ENCODE measurements at places on chromosomes 6 and 20.

DNA sequence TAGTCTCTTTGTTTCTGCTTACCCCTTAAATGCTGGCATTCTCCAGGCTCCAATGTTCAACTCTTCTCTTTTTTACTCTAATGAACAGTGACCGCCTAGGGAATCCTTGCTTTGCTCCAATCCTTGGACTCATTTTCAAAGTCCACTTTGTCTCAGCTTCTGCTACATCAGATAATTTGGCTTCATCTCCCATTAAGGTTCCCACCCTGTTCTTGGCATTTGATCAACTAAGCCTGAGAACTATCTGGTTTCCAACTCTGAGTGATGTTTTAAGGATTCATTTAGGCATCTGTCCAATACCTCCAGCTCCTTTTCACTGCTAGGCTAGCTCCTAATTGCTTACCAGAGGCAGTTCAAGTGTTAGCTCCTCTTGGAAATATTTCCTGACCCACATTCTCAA, 64.9 kb downstream of the ME1 start:
- no peak for DNase-seq

GRCh38 chr20:37725165-37725564, 31.3 kb downstream of the CTNNBL1 start:
- no peak for DNase-seq

DNA sequence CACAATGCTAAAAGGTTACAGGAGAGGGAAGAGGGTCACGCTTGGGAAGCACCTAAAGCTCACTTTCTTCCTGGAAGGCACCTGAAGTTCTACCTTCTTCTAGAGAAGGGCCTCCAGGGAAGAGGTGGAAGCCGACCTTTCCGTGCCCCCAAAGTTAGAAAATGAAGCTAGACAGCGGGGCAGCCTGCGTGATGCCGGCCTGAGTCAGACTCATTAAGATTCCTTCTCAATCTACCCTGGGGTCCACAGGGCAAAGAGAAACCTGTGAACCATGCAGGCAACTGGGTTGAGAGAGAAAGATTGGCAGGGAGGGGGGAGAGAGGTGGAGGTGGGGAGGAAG, 54.8 kb upstream of the CCDC167 start:
- no peak for DNase-seq

- no peak for DNase-seq
Observed at GRCh38 chr6:4666886-4667513, 109.2 kb upstream of the CDYL start.

- no peak for DNase-seq
Observed at GRCh38 chr6:34519971-34520644, 36.0 kb downstream of the SPDEF start.

- no peak for DNase-seq
Observed at GRCh38 chr20:10119336-10119735, 84.5 kb downstream of the ANKEF1 start.

DNA sequence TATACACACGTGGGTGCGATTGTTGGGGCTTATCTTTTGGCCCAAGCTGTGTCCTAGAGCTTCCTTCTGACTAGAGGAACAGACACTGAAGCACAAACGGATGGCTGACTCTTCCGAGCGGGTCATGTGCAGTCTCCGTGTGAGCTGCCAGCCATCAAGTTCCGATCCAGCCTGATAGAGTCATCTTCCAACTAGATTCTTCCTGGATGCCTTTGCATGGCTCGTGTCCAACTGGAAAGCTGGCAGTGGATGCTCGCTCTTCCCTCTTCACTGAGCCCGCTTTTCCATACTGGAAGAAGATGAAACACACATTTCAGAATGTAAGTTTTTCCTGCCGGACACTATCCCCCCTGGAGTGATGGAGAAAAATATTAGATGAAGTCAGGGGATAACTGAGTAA, 148.1 kb downstream of the SCML4 start:
- no peak for DNase-seq

- DNase-seq: no peak
Observed at GRCh38 chr20:24590178-24590982, 121.0 kb downstream of the SYNDIG1 start.

GRCh38 chr6:150081702-150082101, 12.8 kb upstream of the ULBP3 start:
- DNase-seq: no peak

DNA sequence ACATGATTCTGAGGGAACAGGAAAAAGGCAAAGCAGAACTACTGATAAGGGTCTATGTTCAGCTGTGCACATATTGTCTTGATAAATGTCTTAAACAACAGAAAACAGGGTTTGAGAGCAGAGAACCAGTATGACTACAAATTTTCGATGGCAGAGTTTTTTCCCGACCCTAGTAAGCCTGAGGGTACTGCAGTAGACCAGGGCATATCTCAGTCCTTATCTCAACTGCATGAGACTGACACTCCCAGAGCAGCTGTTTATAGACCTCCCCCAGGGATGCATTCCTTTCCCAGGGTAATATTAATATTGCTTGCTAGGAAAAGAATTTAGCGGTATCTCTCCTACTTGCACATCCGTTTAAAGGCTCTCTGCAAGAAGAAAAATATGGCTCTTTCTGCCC, 1176.8 kb upstream of the ADGRB3 start:
- DNase-seq: no peak

DNA sequence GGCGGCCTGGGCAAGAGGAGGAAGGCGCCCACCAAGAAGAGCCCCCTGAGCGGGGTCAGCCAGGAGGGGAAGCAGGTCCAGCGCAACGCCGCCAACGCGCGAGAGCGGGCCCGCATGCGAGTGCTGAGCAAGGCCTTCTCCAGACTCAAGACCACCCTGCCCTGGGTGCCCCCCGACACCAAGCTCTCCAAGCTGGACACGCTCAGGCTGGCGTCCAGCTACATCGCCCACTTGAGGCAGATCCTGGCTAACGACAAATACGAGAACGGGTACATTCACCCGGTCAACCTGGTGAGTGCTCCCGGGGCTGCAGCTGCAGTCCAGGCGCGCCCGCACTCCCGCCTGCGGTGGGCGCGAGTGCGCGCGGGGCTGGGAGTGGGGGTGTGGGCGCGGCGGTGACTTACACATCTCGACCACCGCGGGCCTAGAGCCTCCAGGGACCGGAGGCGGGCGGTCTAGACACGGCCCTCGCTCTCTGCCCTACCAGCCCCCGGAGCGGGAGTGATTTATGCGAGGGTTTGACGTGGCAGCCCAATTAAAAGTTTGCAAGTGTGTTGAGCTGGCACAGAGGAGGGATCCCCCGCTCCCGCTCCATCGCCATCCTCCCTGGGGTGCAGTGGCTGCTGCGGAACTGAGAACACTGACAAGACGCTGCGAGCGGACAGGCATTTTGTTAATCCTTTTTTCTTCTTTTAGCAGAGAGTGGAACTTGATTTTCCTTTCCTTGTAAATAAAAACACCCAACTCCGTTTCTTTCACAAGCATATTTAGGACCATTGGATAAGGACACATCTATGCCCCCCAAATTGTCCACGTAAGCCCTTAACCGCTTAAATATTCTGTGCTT, 867 bp downstream of the TCF21 start:
- DNase-seq: no peak

DNA sequence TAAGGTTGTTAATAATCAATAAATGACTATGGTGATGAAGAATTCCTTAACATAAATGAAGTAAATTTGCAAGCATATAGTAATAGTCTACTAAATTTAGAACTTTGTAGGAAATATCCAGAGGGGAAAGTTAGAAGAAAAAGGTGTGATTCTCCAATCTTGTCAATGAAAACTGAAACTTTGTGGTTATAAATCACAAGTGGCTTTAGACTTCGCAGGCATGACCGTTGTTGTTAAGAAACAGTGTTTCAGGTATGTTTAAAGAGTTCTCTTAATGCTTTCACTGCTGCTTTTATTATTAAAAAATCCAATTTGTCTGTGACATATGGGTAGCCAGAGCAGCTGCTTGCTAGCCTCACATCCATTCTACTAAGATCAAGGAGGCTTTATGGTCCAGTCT, 475.6 kb upstream of the ADGRB3 start:
- DNase-seq: no peak

DNA sequence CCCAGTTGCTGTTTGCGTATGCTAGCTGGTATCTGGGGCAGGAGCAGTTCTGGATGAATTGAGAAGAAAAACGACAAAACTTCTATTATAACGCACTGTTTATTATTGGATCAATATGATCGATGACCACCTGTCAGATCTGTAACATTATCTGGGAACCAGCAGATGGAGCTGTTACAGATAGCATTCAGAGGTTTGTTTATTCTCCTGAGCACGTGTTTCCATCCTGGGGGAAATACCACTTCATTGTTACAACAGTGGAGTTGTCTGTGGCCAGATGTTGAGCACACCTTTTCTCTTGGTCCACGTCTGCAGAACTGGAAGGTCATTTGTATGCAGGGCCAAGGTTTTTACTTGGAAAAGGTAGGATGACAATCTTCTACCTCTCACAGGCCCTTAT, 16.0 kb upstream of the NKX2-2 start:
- no peak for DNase-seq

DNA sequence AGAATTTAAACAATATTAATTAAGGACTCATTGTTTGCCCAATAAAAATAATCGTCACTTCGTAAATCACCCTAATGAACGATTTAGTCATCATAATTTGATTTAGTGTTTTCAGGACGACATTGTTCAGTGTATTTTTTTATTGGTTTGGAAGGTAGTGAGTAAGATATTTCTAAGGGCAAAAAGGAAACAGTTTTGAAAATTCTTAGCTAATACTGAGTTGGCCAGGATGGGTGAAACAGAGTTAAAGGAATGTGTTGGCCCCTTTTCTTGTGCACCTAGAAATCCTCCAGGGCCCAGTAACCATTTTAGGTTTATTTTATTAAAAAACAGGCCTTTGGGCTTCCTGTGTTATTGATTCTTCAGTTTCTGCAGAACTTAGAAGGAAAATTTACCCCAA, 25.3 kb downstream of the ANKS1A start:
- no peak for DNase-seq

- no peak for DNase-seq
Observed at GRCh38 chr6:24031496-24031895, 94.5 kb upstream of the NRSN1 start.

- peak; percentile 51 for DNase-seq
Observed at GRCh38 chr6:26197636-26197932, 110.4 kb downstream of the HFE start.

DNA sequence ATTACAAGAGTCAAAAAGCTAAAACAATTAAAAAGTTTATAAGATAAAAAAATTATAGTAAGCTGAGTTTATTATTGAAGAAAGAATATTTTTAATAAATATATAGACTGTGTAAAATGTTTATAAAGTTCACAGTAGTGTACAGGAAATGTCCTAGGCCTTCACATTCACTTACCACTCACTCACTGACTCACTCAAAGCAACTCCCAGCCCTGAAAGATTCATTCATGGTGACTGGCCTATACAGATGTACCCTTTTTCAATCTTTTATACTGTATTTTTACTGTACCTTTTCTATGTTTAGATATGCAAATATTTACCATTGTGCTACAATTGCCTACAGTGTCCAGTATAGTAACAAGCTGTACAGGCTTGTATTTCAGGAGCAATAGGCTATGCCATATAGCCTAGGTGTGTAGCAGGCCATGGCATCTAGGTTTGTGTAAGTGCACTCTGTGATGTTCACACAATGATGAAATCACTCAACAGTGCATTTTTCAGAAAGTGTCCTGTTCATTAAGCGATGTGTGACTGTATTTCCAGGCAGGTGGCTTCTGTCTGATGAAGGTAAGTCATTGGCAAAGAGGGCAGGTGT, 130.2 kb downstream of the BTBD3 start:
- no peak for DNase-seq

- no peak for DNase-seq
Observed at GRCh38 chr6:166168616-166169548, 1.2 kb upstream of the TBXT start.

DNA sequence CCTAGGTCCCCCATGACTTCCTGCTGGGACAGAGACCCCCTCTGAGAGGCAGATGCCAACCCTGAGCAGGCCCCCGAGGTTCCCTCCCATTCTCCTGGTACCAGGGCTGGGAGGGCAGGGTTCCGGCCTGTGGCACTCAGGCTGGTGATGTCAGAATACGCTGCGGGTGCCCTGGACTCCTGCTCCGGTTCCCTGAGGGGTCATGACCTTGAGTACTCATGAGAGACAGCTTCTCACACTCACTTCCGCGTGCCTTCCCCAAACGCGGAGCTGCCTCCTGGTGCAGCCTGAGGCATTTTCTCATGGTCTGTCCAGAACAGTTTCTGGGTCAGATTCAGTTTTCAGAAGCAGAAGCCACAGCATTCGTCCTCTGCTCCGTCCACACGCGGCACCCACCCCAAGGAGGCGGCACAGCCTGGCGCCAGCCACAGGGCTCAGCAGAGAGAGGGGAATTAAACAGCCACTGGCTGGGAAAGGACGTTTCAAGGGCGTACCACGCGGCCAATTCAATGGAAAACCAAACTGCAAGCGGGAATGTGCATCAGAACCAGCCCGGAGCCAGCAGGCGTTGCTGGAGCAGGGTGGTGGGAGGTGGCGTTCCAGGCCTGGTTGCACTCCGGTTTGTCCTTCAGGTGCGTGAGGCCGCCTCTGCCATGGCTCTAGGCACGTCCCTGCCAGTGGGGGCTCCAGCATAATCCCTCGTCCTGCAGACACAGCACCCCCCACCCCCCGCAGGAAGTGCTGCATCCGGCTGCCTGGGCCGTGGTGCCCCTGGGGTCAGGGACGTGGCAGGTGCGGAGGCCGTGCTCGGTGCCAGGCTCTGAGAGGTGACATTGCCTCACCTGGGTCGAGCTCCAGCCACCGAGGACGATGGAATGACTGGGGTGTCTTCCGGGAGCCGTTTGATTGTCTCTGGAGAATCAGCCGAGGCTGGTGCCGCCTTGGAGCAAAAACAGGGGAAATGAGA, 58.3 kb upstream of the BHLHE23 start:
- no peak for DNase-seq

DNA sequence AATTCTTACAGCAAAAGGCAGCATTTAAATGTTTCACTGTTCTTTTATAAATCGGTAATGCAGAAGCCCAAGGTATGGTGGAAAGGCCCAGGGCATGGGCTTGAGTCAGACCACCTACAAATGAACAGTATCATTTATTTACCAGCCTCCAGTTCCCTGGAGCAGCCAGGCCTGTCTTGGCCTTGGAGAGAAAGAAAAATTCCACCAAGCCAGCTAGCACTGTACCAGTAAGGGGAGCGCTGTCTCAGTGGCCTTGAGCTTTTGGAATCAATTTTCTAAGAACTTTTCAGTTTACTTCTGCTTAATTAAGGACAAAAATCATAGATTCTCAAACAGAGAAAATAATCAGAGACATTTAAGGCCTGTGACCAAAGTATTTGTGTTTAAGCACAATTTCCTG, 12.3 kb downstream of the NAPB start:
- DNase-seq: no peak

DNA sequence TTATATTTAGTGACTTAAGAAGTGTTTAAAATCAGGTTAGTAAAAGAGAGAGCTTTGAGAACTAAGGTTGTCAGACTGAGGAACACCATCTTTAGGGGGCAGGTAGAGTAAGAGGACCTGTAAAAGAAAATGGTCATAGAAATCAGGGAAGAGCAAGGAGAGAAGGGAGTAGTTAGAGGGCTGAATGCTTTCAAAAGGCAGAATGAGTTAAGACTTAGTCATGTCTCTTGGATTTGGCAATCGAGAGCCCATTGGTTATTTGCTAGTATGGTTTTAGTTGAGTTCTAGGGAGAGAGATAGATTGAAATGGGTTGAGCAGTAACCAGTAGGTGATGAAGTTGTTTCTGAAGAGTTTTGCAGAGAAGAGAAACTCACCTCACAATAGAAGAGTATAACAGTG, 51.1 kb downstream of the RALGAPB start:
- DNase-seq: no peak

- peak; percentile 5 for DNase-seq
Observed at GRCh38 chr6:24078200-24078599, 47.8 kb upstream of the NRSN1 start.

All from foreskin melanocyte (primary cell).